ENCODE measurements at places on chromosomes 16 and 17.
A peak's percentile ranks its signal among the peaks of the same experiment; 100 is the strongest.

DNA sequence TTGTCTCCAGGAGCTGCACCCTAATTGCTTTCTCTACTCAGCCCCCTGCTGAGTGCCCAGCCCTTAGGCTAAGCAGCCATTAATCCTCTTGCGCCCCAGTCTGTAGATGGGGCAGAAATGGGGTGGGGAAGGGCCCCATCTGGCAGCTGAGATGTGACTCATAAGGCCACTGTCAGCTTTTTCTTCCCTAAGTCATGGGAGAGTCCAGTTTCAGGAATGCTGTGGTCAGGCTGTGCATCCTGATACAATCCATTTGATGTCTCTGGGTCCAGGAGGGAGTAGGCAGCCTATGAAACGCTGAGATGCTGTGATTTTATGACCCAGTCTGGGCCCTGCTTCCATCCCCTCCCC is 12.3 kb downstream of the PLXDC1 start:
- DNase-seq = no peak

DNA sequence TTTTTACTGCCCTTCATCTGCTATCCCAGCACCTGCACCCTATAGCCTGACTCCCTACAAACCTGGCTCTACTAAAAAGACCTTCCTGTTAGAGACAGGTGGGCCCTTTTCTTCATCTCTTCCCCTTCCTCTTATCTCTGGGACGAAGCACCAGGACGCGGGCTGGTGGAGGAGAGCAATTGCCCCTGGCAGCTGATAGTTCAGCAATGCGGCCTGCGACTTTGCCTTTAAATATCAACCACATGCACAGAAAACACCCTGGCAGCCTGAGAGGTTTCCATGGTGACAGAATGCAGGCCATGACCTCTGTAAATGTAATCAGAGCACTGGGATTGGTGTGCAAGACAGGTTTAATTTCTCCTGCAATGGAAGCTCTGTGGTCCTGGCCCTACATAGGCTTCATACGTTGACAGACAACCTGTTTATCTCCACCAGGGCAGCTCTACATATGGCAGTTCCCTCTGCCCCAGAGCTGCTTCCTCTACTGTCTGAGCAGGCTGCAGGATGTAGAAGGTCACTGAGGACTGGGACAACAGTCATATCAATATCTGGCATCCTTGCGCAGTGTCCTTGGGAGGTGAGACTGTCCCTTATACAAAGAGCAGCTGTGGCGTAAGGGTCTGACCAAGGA is 10.0 kb upstream of the SKAP1 start:
- no peak for DNase-seq

- DNase-seq = peak; percentile 65
Observed at GRCh38 chr17:57032343-57032742, 52.7 kb upstream of the AKAP1 start.

DNA sequence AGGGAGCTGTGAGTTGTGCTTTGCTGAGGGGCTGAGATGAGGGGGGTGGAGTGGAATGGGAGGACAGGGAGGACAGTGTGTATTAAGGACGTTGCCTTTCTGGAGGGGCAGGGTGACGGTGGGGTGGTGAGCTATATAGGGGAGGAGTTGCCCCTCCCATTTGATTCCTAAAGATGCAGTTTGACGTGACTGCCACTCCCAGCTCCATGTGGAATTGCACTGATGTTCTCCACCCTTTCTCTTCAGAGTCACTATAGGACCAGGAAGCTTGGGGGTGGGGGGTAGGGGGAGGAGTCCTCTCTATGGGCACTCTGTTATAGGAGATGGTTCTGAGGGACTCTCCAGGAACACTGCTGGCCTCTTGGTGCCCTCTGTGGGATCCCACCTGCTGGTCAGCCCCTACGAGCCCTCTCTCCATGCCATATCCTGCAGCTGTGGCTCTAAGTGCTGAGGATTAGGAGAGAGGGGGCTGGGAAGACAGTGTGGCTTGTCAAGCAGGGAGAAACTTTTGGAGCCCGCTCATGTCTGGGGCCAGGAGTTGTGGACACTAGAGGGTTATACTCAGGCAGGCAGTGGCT is 3.8 kb upstream of the NGFR start:
- no peak for DNase-seq

DNA sequence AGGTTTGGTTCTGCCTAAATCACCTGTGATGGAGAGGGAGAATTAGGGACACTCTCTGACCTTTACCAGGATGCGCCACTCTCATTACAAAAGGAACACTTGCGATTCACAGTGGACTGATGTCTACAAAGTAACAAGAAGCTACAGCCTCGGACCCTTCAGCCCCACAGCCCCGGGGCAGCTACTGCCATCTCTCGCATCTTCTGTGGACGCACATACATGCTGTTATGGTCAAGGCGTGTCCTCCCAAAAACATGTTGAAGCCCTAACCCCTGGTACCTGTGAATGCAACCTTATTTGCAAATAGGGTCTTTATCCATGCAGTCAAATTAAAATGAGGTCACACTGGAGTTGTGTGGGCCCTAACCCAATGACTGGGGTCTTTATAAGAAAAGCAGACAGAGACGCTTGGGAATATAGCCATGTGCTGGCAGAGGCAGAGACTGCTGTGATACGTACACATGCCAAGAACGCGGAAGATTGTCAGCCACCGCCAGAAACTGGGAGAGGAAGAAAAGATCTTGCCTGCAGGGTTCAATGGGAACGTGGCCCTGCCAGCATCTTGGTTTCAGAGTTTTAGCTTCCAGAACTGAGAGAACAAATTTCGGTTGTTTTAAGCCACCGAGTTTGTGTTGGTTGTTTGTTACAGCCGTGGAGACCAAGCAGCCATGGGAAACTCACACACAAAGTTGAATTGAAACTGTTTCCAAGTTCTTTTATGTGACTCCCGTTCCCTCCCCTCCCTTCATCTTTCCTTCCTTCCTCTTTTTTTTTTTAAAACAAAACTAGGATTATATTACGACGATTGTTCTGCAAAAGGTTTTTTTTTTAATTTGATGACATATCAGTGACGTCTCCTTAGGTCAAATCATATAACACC is 23.1 kb downstream of the ATP2C2 start:
- DNase-seq = no peak

DNA sequence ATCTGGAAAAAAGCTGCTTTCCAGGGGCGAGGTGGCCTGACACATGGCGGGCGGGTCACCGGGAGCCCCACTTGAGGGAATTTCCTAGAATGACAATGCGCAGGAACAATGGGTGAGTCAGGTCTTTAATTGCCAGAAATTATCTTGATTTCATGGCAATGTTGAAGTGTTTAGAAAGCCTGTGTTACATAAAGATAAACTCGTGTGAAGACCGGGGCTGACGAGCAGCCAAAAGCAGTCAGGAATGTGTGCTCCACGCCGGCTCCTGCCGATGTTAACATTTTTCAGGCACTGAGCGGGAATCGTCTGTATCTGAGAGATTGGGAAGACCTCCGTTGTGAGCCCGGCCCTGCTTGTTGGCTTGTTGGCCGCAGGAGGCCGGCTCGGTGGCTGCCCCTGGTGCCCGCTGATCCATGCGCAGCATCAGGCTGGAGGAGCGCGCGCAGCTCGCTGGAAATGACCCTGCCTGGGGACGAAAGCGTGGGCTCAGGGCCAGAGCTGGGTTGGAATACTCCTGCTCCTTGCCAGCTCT is 353.1 kb downstream of the FOXL1 start:
- DNase-seq = peak; percentile 87

GRCh38 chr16:9348912-9349311 is 257.5 kb downstream of the HAPSTR1 start:
- DNase-seq = no peak

- DNase-seq = no peak
Observed at GRCh38 chr17:73462823-73463222, 151.0 kb upstream of the CDC42EP4 start.

DNA sequence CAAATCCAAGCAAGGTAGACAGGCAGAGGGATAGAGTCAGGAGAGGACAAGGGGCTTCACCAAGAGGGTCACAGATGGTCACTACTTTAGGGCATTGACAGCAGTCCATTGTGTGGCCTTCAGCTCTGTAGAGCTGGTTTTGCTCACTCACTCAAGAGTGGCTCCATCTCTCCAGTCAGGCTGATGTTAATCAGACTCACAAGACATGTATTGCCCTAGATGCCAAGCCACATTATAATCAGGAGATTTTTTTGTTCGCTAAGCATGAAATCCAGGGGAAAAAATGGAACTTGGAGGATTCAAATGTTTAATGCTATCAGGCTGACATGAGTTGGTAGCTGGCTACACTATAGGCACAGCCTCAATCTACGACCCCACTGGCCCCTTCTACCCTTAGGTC is 32.5 kb downstream of the CD300LF start:
- no peak for DNase-seq

DNA sequence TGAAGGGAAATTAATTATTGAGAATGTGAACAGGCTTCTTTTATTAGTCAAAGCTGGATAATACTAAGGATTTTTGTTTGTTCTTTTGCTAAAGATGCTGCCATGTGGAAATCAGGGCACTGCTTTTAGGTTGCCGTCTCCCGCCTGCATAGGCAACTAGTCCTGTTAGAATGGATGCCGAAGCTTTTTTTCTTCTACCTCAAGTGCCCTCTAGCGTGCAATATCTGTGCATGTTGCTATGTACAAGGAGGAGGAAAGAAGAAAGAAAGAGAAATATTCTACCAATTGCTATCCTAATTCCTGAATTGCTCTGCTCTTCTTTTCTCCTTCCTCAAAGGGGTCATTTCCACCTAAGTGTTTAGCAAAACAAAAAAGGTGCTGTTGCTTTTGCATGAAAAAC is 5.2 kb upstream of the CDH8 start:
- DNase-seq = no peak

DNA sequence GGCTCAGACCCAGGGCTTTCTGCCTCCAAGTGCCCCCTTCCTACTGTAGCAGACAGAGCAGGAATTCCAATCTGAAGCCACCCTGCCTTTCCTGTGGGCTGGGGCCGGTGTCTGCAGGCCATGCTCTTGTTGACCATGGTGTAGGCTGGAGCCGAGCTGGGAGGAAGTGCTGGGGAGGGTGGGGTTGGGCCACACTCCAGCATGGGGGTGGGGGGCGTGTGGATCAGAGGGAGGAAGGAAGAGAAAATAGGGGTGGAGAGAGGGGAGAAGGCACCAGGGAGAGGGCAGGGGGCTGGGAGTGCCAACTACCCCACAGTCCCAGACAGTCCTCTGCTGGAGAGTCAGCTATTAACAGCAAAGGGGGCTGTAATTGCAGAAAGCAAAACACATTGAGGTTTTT is 54.3 kb upstream of the JPH3 start:
- DNase-seq = no peak

DNA sequence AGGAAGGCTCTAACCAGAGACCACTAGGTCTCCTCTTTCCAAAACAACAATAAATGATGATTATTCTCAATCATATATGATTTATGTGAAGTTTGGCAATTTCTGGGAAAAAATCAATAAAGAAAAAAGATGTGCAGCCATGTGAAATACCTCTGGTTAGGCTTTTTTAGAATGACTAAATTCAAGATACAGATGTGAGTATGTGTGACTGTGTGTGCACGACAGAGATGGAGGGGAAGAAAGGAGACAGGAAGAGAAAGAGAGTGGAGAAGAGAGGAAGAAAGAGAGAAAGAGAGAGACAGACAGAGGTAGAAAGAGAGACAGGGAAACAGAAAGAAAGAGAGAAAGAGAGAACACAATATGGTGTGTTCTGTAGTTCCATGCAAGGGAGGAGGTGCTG is 558.6 kb upstream of the CDH5 start:
- DNase-seq = no peak

- peak; percentile 66 for DNase-seq
Observed at GRCh38 chr17:76384987-76385891, 830 bp downstream of the SPHK1 start.
